ENCODE measurements at places on chromosomes 6 and 20.

DNA sequence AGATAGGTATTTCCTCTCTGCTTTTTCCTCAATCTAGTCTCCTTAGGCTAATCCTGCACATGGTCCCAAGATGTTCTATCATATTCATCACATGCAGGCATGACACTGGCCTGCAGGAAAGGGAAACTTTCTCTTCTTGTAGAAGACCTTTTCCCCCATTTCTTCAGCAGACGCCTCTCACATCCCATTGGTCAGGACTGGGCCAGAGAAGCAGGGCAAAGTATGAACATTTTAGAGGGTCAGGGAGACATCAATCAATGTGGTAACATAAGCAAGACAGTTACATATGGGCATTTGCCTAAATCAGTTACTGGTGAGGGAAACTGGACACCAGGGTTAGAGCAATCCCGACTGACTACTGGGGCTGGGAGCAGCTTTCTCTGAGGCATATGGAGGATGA lies 90.1 kb downstream of the CRYBG1 start:
- DNase-seq, result no peak

DNA sequence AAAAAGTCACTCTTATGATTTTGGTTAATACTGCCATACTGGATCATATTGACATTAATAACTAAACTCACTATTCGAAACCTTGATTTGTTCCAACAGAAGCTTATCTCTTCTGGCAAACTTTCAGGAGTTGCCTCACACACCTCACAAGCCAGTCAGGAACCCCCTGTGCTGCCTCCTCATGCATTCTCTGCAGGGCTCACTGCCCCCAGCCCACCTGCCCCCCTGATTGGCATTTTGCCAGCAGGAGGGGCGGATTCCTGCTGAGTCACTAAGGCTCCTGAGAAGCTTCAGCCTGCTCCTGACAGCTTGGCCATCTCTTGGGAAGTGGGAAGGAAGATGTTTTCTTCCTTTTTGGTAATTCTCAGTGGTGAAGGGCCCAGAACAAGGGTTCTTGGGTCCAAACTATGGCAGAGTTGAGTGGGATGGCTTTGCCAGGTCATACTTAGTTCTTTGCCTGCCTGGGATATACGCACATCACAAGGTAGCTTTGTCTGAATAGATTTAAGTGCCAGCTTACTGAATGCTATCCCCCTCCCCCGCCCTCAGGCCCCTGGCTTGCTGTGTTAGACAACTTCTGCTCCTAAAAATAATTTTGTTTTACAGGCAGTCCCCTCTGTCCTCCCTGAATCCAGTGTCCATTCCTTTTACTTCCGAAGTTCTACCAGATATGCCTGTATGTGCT lies 31.4 kb downstream of the SLC35F1 start:
- DNase-seq, result no peak

- DNase-seq, result no peak
Observed at GRCh38 chr20:58619864-58620431, 31.1 kb upstream of the STX16 start.

DNA sequence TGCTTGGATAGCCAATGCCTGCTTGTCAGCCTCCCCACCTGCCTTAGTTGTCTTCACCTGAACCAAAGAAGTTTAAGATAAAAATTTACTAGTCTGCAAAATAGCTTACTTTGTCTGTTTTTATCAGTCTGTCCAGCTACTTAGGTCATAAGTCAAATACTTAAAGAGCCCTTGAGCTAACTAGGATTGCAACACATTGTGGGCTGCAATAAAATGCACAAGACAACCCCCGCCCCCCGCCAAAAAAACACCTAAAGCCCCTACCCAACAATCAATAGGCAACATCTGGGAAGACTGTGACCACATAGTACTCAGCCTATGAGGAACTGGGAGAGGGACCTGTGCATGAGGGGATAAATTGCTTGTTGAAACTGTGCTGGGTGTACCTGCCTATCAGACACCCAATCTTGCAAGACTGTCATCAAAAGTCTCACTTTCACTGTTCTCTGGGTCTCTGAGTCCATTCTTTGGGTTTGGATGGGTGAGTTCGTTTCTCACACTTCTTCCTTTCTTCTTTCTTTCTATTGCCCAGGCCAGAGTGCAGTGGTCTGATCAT lies 27.3 kb upstream of the ABCC10 start:
- no peak for DNase-seq

DNA sequence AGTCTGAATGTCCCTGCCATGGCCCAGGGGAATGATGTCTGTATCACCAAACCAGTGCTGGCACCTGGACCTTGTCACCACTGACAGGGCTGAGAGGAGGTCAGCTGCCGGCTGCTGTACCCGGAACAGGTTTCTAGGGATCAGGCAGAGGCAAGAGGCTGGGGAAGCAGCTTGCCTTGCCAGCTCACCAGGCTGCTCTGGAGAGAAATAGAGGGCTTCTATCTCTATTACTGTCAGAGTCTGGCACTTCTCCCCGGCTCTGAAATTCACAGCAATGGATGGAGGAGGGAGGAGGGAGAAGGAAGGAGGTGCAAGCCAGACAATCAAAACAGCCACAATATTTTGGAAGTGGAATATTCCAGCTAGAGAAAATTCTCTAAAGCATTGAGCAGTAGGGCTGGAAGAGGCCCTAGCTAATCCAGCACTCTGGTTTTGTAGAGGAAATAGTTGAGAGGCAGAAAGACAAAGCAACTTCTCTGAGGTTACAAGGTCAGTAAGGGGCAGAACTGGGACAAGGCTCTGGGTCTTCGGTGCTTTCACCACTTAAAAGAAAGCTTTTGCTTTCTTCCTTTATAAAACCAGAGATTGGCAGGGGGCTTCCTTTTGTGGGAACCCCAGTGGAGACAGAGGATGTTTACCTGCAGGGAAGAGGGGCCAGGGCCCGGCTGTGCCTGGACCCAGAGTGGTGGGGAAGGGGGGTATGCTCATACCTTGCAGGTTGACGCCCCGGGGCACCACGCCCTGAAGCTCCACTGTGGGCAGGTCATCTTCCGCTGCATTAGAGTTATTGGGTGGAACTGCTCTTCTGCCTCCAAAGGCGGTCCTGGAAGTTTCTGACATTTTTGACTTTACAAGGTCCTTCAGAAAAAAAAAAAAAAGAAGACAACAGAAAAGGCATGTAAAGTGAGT lies 2.4 kb downstream of the F13A1 start:
- peak; percentile 35 for DNase-seq

GRCh38 chr20:21183722-21184121 lies 57.8 kb downstream of the KIZ start:
- DNase-seq, result no peak

- DNase-seq, result no peak
Observed at GRCh38 chr6:130713144-130713543, 114.1 kb upstream of the SMLR1 start.

GRCh38 chr20:31746068-31746878 lies 7.2 kb downstream of the TPX2 start:
- DNase-seq, result no peak

DNA sequence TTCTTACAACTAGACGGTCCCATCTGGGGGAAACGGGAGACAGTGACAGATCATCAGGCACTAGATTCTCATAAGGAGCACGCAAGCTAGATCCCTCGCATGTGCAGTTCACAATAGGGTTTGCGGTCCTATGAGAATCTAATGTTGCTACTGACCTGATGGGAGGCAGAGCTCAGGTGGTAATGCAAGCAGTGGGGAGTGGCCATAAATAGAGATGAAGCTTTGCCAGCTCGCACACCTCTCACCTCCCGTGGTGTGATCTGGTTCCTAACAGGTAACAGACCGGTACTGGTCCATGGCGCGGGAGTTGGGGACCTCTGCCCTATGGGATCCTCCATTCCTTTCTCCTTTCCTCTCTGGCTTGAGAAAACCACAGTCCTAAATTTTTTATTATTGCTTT lies 63.8 kb downstream of the TPD52L1 start:
- no peak for DNase-seq

Data from left cardiac atrium (tissue), 4 donors.